ENCODE measurements at places on chromosomes 5 and 9.

DNA sequence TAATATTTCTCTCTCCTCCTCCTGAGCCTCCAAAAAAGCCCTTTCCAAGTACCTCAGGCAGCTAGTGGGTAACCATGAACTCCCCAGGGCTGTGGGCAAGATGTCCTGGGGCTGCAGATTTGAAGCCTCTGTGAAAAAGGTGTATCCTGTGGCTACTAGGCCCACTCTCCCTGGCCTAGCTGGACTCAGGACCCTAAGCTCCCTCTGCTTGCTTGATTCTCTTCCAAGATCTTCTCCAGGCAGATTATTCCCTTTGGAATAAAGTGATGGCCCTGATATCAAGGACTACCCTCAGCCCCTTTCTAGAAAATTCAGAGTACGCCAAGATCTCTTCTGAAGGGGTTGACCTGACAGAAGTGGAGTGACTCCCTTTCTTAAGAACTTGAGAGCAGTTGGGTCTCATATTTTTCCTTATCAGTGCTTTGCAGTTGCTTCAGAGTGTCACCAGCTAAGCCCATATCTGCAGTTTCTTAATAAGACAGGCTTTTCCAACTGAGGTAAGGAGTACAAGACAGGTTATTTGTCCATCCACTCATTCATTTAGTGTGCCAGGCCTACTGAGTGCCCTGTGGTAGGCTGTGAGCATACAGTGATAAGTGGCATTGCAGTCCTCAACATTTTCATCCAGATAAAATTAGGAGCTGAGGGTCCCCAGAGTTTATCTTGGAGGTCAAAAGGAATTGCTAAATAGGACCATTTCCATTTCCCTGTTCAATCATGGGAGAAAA, 42.5 kb downstream of the CYSTM1 start:
- no peak for DNase-seq

GRCh38 chr5:95960667-95961616, 709 bp downstream of the ELL2 start:
- no peak for DNase-seq

DNA sequence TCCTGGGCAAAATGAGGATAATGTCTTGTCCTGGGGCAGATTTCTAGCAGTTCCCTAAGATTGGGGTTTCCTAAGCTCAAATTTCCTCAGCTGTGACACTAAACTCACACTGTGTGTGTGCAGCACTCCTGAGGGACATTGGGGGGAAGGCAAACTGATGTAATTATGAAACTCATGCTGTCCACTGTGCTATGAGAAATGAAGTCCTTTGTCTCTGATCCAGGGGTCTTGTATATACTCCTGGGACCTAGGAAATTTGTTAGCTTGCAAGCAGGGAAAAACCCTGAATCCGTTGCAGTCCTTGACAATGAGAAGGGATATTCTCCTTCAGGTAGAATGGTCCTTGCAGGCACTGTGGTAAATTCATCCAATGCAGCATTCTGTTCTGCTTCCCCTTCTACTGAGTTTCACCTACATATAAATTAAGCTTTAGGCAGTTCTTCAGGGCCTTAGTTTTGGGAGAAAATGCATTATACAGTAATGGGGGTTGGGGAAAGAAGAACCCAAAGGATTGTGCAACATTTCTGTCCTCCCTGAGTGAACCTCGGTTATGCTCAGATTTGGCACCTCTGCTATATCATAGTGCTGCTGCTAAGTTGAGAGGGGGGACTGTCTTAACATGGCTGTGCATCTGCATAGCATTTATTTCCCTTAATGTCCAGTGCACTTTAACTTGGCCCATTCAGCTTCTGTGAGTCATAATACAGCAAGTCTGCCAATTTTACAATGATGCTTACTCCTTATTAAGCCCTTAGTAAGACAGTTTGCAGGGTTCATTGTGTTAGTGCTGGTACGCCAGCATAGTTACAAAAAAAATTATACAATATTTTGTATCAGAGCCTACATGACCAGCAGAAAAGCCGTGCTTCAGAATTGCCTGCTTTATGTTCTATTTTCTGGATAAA, 80.2 kb downstream of the PJA2 start:
- no peak for DNase-seq

- DNase-seq = no peak
These were observed 1080.3 kb downstream of the NR2F1-AS1 start for GRCh38 chr5:92500752-92501151.
